ENCODE measurements at places on chromosomes 2 and 18.

GRCh38 chr2:226544596-226545210 is 254.9 kb downstream of the IRS1 start:
- no peak for DNase-seq

DNA sequence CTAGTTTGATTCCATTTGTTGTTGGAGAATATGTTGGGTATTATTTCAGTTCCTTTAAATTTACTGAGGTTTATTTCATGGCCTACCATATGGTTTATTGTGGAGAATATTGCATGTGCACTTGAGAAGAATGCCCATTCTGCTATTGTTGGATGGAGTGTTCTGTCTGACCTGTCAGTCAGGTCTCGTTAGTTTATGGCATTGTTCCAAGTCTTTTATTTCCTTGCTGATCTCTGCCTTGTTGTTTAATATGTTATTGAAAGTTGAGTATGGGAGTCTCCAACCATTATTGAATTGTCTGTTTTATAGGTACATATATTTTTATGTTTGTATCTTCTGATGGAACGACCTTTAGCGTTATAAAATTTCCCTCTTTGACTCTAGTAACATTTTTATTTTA is 86.3 kb downstream of the PTPN4 start:
- DNase-seq: no peak

- no peak for DNase-seq
These were observed 39.6 kb downstream of the INHBB start for GRCh38 chr2:120385355-120386127.

GRCh38 chr2:203681978-203682377 is 24.5 kb upstream of the CD28 start:
- DNase-seq: no peak

DNA sequence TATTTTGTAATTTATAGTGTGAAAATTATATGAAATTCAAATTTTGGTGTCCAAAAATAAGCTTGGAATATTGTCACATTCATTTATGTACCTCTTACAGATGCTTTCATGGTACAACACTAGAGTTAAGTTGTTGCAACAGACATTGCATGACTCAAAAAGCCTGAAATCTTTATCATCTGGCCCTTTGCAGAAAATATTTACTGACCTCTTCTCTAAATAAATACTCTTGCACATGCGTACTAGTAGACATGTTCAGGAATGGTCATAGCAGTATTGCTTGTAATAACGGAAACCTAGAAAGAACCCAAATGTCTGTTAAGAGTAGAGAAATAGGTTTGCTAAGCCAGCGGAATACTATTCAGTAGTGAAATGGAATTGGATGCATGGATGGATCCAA is 60.4 kb downstream of the GALNT1 start:
- DNase-seq: no peak

GRCh38 chr18:5759194-5759593 is 136.1 kb downstream of the TMEM200C start:
- DNase-seq: no peak

DNA sequence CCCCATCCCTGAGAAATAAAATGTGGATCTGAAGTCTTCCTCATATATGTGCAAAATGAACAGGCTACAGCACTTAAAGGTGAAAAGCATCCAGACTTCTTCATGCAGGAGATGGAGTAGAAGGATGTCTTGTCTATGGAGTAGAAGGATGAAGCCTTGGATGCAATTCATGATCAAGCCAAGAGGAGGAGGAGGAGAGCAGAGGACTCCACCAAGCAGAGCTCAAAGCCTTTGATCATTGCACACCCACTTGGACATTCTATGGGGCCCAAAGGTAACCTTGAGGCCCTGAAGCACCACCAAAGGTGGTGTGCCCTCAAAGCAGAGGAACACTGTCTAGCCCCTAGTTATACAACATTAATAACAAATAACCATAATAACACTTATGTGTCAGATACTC is 17.3 kb downstream of the ACMSD start:
- DNase-seq: no peak

DNA sequence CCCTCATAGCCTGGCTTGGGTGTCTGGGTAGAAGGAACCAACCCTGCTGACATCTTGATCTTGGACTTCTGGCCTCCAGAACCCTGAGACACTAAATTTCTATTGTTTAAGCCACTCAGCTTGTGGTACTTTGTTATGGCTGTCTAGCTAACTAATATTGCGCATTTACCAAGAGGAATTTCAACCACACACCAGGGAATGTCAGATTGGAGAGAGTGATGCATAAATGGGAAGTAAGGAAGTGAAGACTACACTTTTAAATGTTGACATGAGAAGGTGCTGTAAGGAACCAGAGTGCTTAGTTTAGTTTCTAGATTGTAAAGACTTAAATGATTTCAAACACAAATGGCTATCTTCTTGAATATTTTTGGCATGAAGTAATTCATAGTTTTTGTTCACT is 98.9 kb upstream of the ITGB6 start:
- no peak for DNase-seq

DNA sequence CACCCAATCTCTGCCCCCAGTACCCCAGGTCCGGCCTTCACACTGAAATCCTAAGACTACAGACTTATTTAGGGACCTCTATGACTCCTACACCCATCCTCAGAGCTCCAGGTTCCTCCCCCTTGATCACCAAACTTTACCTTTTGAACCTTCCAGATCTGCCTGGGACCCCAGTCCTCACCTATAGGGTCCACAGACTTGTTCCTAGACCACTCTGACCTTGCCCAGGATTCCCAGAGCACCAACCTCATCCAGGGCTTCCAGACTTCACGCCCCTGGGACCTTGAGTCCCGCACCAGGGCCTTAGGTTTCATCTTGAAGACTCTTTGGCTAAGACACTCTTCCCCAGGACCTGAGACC is 462 bp downstream of the CHCHD5 start:
- DNase-seq: no peak

- DNase-seq: no peak
These were observed 84.1 kb downstream of the CTIF start for GRCh38 chr18:48622911-48623431.

GRCh38 chr2:127305990-127306585 is 12.1 kb upstream of the ERCC3 start:
- no peak for DNase-seq

DNA sequence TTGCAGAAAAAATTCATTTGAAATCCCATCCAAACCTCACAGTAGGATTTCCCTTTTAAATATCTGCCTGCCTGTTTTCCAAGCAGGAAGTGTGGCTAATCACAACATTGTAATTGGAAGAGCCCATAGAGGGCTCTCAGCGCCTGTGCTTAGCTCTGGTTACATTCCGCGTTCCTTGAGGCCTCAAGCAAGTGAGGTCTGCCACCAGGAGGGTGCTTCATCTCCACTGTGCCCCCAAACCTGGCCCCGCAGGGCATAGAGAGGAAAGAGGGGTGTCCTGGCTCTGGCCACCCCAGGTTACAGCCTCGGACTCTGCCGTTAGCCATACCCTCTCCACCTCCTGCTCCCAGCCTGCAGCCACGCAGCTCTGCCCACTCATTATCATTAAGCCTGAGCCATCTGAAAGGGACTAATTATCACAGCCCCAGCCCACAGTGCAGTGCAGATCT is 214.8 kb downstream of the SP3 start:
- no peak for DNase-seq

GRCh38 chr2:165655661-165656060 is 138.4 kb downstream of the GALNT3 start:
- no peak for DNase-seq

- DNase-seq: no peak
These were observed 60.9 kb downstream of the AAK1 start for GRCh38 chr2:69582582-69583176.

- no peak for DNase-seq
These were observed 888.5 kb upstream of the FSHR start for GRCh38 chr2:50042771-50043170.

DNA sequence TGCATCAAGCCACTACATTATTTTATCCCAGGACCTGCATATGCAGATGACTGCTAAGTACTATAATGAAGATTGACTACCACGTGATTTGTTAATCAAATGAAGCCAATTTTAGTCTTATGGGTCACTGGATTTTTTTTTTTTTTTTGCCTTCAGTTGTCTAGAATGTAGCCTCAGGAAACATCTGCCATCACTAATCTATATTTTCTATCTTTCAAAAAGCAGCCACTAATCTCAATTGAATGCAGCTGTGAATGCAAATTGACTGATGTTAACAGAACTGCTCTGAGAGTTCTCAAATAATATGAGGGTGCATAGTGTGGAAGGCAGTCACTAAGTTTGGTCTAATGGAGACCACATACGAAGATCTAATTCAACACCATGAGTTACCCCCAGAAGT is 106.3 kb downstream of the ABCA12 start:
- DNase-seq: no peak

DNA sequence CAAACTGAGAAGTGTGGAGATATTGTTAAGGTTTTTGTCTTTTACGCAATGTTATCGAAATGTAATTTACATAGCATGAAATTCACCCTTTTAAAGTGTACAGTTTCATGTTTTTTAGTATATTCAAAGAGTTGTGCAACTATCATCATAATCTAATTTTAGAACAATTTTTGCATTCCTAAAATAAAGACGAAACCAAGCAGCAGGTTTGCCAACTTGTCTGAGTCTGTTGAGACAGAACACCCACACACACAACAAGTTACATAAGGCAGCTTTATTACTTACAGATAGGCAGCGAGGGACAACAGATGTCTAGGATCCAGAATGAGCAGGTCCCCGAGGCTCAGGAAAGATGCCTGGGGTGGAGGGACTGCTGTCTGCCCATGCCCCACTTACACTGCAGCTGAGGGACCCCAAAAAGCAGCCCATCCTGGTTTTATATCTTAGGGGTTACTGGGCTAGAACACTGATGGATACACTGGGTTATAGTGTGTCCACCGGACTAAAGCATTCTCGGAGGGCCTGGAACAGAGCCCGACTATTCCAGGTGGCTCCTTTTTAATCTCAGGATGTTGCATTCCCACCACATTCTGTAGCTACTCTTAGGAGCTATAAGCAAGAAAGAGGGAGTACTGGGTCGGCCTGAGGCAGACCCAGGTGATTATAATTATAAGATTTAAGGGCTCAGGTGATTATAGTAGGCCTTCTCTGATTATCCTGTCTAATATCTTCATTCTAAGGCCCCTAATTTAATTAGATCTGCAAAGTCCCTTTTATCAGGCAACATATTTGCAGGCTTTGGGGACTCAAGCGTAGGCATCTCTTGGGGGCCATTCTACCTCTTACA is 150.2 kb upstream of the DOK6 start:
- no peak for DNase-seq

DNA sequence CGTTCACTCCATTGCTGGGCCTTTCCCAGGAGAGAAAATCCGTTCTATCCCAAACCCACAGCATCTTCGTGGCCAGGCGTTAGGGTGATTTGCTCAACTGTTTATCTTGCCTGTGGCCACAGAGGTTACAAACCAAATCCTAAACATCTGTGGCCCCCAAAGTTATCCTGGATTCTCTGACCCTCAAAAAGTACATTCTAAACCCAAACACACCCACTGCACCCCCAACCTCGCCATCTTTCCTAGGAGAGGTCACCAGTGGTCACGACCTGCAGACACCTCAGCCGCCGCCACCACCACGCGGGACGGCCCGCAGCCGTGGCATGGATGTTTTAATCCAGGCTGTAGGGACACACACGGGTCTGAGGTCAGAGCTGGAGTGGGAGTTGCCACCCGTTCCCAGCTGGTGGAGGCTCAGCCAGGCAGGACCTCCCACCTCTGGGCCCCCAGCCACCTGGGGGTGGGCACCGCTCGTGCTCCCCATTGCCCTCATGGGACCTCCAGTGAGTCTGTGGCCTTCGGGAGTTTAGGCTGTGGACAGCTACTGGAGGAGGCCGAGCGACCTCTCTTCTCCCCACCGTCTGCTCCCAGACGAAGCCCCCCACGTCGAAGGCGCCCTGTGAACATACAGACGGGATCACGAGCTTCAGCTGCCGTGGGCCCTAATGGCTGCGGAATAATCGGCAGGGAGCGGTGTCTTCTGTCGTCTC is 72.0 kb downstream of the KCNG2 start:
- no peak for DNase-seq

- DNase-seq: no peak
These were observed 72.3 kb upstream of the SESTD1 start for GRCh38 chr2:179336782-179337534.

DNA sequence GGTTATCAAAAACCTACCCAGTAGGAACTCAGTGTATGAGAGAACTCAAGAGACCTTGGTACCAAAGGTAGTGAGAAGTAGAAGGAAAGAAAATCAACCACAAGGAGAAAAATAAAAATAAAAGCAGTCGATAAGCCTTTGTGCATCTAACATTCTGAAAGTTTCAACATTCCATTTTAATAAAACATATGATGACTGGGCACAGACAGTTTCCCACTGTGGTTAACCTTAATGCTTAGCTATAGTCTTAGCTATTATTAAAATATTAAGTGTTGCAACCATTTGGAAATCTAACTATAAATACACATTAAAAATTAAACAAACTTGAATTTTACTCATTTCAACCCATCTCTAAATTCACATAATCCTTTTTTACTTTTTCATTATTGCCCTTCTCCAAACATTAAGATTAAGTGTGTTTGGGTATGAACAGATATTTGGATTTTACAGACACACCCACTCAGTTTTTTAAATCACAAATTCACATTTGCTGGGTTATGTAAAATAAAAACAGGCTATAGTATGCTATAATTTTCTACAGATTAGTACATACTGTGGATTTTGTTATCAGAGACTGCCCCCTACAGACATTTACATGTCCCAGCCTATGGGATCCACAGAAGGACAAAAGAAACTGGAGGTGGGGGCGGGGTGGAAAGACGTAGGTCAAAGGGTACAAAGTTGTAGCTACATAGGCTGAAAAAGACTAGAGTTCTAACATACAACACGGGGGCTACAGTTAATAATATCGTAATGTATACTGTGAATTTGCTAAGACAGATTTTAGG is 32.8 kb downstream of the SRBD1 start:
- DNase-seq: no peak

- no peak for DNase-seq
These were observed 298.5 kb downstream of the ZNF521 start for GRCh38 chr18:25053466-25053865.

DNA sequence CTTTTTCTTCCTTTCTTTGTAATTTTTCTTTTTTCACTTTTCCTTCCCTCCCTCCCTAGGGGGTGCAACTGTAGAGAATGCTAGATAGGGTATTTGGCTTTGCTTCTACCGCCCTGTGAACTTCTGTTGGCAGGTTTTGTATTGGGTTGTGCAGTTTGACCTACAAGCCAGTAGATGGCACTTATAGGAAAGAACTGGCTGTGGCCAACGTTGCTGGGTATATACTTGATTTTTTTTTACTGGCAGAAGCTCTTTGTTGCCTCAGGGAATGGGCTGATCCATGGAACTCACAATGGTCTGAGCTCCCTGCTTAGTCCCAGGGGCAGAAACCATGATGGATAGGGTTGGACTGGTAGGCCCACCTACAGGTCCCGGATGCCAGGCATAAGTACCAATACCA is 1019.5 kb upstream of the LRRTM1 start:
- no peak for DNase-seq

GRCh38 chr18:37674570-37674969 is 109.0 kb upstream of the CELF4 start:
- no peak for DNase-seq

DNA sequence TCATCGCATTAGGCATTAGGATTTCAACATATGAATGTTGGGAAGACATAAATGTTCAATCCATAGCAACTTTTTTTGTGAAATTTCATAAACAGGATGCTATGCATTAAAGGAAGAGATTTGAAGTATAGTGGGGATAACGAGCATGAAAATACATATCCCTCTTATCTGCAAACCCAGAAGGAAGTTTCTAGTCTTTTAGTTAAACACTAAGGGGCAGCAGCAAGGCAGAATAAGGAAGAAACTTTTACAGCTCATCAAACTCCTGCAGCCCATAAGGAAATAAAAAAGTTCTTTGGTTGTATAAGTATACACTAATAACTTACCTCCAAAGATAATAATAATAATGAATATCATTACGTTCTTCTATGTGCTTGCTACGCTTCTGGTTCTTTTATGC is 81.5 kb downstream of the CD226 start:
- peak; percentile 12 for DNase-seq
